ENCODE measurements at places on chromosomes 16 and 17.

DNA sequence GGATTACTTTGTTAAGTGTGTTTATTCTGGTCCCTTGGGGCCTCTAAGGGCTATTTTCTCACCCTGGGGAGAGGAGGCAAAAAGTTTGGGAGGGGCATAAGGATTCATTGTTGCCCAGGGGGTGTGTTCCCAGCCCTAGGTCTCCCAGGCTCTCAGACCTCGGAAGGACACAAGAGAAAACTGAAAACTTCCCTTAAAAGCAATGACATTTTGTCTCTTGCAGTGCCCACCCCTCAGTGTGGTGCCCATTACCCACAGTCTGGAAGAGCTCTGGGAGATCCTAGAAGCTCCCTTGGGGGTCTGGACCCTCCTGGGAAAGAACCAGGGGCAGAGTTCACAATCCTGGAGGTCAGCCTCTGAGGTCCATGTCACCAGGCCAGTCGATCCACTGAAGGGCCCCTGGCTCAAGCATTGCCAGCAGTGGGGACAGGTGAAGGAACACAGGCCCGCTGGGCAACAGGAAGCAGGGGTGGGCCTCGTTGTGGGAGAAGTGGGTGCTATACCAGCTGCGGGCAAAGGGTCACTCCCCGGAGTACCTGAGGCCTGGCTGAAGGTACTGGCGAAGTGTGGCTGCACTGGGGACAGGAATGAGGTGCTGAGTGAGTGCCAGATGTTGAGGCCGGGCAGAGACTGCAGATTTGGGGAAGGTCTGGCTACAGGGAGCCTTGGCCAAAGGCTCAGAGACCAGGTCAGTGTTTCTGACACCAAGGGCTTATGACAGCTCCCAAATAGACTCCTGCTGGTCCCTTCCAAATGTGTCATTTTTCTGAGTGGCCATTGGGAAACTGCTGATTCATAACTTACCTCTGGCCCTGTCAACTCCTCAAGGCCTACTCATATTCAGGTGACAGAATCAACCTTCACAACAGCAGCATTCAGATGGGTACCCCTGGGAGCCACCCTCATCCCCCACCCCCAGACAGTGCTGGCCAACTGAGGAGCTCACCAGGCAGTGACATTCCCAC is 4.6 kb upstream of the ZNF747 start:
- DNase-seq: no peak

DNA sequence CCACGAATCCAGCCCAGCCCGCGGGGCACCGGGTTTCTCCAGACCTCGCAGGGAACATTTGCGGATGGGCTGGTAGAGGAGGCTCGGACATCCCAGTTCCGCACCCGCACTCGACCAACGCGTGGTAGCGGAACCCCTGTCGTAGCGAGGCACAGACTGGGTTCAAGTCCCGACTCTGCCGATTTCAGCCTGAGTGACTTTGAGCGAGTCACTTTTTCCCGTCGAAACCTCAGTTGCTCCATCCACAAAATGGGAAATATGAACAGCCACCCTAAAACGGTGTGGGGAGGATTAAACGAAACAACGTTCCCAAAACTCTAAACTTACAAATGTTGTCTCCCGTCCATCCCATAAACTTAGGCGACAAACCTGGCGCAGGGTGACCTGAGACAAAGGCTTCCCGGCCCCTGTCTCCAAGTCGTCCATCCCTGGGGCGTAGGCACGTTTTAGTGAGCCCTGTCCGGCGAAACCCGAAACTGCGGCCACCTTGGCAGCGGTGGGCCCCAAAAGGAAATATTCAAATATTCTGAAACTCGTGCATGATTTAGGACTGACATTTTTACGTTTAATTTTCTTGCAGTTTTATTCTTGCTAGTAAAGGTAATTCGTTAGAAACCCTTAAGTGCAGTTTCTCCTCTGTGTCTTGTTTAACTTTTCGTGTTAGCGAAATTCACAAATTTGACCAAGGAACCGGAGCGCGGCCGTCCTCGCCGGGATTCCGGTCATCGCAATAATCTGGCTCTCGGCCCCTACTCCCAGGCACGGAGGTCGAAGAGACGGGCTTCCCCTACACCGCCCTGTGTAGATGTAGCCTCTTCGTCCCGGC is 1.9 kb upstream of the MLLT6 start:
- no peak for DNase-seq

DNA sequence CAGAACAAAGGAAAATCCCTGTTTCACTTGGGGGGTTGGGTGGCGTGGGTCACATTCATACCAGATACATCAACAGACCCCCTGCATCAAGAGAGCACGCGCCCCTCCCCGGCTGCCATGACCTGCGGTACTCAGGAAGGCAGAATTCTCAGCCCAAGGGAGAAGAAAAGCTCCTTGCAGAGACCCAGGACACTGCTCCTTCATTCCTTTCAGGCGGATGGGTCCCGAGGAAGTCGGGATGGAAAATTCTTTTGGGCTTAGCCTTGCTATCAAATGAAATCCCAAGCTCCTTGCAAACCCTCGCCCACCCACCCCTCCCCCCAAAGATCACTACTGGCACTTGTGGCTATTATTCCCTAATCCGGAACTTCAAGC is 40.6 kb downstream of the HIC1 start:
- DNase-seq: no peak

DNA sequence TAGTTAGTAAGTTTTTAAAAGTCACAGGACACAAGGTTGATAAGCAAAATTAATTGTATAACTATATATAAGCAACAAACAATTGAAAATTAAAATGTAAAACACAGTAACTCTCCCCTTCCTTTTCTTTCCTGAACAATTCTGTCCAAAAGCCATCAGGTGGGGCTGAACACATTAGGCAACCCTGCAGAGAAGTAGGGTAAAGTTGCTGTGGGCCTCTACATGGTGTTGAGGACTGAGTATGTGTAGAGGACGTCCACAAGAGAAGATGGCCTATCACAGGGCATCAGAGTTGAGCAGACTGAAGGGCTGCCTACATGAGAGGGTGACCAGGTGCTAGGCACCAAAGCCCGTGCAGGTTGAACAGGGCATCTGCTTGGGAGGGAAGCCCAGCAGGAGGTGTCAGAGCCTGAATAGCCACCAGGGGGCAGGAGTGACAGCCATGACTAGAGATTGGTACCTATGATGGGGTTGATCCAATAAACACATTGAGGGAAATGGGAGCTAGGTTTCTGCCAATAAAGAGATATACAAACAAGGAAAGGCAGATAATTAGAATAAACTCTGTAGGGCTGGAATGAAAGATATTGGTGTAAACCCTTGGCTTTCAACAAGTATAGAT is 415.1 kb downstream of the NPIPA8 start:
- DNase-seq: no peak

DNA sequence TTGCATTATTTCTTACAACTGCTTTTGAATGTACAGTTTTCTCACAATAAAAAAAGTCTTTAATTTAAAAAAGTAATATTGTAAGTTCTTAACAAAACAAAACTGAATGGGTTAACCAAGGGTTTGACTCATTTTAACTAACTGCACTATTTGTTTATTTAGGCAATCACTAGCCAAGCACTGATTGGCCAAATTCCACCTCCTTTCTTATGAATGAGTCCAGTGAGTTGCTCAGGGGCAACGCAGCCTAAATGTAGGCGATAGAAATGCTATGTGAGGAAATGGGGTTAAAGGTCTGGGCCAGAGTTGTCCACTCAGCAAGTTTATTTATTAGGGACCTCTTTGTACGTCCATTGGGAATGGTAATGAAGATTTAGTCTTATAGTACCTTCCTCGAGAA is 89.6 kb upstream of the MAF start:
- no peak for DNase-seq

DNA sequence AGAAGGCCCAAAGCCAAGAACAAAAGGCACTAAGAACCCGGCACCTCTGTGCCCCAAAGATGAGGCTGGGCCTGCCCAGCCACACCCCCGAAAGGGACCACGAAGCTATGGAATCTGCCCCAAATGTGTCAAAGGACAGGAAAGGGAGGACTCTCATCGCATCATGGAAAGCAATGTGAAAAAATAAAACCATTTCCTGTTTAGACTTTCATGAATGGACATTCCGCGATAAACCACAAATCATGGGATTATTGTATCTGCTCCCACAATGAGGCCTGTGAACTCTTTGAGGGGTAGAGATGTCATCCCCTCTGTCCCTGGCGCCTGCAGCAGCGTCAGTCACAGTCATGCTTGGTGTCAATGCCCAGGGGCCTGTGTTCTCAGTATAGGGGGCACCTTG is 135.0 kb downstream of the COPRS start:
- DNase-seq: no peak

- DNase-seq: no peak
Measured at GRCh38 chr16:56625140-56625942, at the start of gene MT1E. Gene MT1E (plus strand): TSS chr16:56625781. CDS start chr16:56625852, 71 bp downstream.

DNA sequence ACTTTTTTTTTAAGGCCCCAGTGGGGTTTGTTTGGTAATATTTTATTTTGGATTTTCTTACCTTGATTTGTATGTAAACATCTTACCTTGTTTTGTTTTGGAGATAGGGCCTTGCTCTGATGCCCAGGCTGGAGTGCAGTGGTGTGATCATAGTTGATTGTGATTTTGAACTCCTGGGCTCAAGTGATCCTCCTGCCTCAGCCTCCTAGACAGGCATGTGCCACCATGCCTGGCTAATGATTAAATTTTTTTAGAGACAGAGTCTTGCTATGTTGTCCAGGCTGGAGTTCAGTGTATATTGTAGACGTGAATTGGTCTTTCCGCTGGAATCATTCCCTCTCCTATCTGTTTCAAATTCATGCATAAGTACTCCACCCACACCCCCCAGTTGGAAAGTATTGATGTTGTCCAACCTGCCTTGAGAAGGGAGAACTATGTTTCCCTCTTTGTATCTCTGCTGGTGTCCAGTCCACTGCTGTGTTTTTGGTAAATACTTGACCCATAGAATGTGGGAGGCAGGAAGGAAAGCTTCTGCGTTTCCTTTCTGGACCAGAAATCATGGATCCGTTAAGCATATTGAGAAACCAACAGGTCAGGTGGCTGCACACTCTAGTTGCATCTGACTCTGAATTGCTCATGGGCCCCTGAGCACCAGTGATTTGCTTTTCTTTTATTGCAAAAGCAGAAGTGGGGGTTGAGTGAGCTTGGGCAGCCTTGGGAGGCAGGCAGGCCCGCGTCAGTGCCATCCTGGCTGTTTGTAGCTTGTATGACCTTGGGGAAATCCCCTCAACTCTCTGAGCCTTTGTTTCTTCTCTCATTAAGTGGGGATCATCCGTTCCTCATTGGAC is 25.0 kb downstream of the RMI2 start:
- no peak for DNase-seq

GRCh38 chr17:73308017-73308823 is 3.6 kb downstream of the CDC42EP4 start:
- no peak for DNase-seq

GRCh38 chr17:8861495-8862181 is 5.8 kb downstream of the PIK3R6 start:
- no peak for DNase-seq

- DNase-seq: no peak
Measured at GRCh38 chr17:50310455-50311111, 35.3 kb upstream of the XYLT2 start.

- no peak for DNase-seq
Measured at GRCh38 chr17:49573510-49574322, 2.0 kb upstream of the NXPH3 start.

All from DMS 273 treated with DMSO at 0.1 percent for 48 hours (cell line).